ENCODE measurements at places on chromosomes 6 and 20. TPM values are rescaled to one million over a fixed set of nuclear protein-coding genes. Genes with fewer than 3 reads are reported as not detected.

DNA sequence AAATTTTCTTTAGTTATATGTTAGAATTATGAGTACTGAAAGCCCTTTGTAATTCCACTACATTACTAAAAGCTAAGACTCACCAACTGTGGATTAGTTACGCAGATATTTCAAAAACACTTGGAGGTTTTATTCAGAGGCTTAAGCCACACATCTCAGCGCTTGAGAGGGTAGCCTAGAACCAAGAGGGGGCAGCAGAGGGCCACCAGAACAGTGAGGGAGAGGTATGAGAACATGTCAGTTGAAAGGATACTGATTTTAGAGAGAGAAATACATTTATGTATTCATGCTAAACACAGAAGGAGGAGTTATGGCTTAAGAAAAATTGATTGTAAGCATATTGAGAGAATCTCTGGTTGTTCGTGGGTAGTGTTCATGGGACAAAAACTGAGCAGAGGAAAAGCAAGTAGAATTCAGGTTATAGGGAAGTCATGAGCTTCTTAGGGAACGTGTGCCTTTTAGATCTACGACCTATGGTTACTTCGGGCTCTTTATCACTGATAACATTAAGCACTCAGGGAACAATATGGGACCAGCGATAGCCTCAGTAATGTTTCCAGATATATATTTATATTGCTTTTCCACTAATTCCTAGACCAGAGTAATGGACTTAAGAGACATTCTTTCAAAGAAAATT is 20.4 kb upstream of the SERINC1 start:
- DNase-seq: peak; percentile 66
- H3K4me1 ChIP-seq: peaks cover 8% of the 10 kb centered on the region
- no peak overlapping the region for H3K4me3 ChIP-seq

GRCh38 chr6:4164456-4164855 is 29.1 kb upstream of the ECI2 start:
- no peak overlapping the region for H3K27ac ChIP-seq
- peaks cover 3% of the 10 kb centered on the region for H3K36me3 ChIP-seq
- no peak overlapping the region for H3K4me3 ChIP-seq
- no peaks in the 10 kb centered on the region for H3K27me3 ChIP-seq
- H3K4me1 ChIP-seq: peaks cover 14% of the 10 kb centered on the region

DNA sequence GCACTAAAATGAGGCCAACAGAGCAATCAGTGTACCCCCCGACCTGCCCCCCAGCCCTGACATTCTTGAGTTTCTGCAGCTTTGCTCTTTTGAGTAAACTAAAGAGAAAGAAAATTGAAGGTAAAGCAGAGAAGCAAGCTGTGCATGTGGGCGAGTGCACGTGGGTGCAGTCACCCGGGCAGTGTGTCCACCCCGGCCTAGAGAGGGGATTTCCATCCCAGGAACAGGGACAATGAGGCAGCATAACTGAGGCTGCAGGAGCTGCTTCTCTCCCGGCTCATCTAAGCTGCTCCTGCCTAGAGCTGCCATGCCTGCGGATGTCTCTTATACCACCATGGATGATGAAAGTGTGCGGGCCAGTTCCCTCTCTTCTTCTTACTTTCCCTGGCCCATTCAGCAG is 16.8 kb downstream of the CASS4 start:
- H3K27ac ChIP-seq: no peak overlapping the region
- H3K4me3 ChIP-seq: no peak overlapping the region
- DNase-seq: no peak
- H3K36me3 ChIP-seq: no peaks in the 10 kb centered on the region
- no peaks in the 10 kb centered on the region for H3K27me3 ChIP-seq

The WFDC10A gene
- not detected for total RNA-seq

The FRMD1 gene
- total RNA-seq: not detected

DNA sequence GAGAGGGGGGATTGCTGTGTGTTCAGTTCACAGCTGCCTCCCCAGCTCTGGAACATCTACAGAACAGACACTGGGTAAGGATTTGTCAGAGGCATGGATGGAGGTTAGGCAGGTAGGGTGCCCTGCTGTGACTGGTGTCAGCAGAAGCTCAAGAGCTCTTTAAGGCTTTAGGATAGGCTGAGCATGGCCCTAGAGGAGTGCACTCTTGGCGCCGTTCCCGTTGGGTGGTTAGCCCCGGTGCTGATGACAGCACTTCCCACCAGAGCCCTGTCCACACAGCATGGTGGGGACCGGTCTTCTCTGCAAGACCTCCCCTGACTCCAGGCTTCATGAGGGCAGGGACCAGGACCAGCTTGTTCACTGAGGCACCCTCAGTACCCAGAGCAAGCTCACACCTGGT is 262.0 kb downstream of the BMP7 start:
- H3K27ac ChIP-seq: no peak overlapping the region
- H3K27me3 ChIP-seq: no peaks in the 10 kb centered on the region
- no peak overlapping the region for H3K4me3 ChIP-seq
- no peaks in the 10 kb centered on the region for H3K36me3 ChIP-seq
- peaks cover 39% of the 10 kb centered on the region for H3K4me1 ChIP-seq
- DNase-seq: no peak

DNA sequence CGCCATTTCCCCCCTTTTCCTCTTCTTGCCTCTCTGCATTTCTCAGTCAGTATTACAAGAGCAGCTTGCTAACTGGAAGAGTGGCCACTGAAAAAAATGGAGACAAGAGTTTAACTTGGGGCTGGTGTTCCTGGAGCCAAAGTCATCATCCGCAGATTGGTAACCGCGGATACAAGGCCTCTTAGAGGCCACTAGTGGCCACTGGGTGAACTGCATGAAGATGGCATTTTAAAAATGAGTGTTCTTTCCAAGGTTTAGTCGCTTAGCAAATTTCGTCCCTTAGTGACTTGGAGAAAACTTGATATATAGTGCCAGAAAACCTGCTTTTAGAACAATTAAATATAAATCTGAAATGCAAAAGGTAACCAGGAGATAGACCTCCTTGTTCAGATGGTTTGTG is 4.8 kb downstream of the F13A1 start:
- no peak for DNase-seq
- H3K4me3 ChIP-seq: no peak overlapping the region
- H3K4me1 ChIP-seq: no peaks in the 10 kb centered on the region
- peaks cover 67% of the 10 kb centered on the region for H3K27me3 ChIP-seq
- no peak overlapping the region for H3K27ac ChIP-seq
- H3K36me3 ChIP-seq: no peaks in the 10 kb centered on the region

DNA sequence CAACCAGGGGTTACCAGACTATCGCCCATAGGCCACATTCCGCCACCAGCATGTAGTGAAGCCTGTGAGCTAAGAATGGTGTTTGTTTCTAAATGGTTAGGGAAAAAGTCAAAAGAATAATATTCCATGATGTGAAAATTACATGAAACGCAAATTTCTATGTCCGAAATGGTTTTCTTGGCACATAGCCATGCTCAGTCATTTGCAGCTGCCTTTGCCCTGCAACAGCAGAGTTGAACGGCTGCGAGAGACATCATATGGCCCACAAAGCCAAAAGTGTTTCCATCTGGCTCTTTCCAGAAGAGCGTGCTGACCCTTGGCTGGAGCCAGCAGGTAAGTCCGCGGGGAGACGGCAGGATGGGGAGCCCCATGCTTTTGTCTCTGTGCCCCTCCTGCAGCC is 60.7 kb downstream of the FAM120B start:
- no peaks in the 10 kb centered on the region for H3K27me3 ChIP-seq
- no peak overlapping the region for H3K27ac ChIP-seq
- DNase-seq: no peak
- H3K4me3 ChIP-seq: no peak overlapping the region
- H3K36me3 ChIP-seq: peaks cover 33% of the 10 kb centered on the region

GRCh38 chr6:167683028-167683862 is 143.5 kb upstream of the AFDN start:
- H3K36me3 ChIP-seq: no peaks in the 10 kb centered on the region
- H3K27me3 ChIP-seq: peaks cover 48% of the 10 kb centered on the region
- DNase-seq: no peak

DNA sequence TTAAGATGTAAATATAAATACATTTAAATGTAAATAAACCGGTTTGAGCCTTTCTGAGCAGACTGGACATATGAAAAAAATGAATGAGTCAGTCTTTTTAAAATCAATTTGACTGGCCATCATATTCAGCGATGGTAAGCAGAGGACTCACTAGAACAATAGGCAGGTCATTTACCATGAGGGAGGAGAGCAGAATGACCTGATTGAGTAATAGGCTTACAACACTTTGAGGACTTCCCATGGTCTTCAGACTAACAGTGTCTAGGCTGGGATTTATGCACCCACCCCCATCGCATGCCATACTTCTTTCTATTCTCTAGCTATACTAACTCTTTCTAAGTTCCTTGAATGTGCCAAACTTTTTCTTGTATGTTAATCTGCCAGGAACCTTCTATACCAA is 241.9 kb upstream of the RAB32 start:
- H3K27me3 ChIP-seq: no peaks in the 10 kb centered on the region
- no peak for DNase-seq
- H3K4me3 ChIP-seq: no peak overlapping the region
- H3K36me3 ChIP-seq: no peaks in the 10 kb centered on the region

GRCh38 chr6:89058627-89059026 is 21.9 kb upstream of the PNRC1 start:
- DNase-seq: no peak
- peak overlapping the region; percentile 1 for H3K27ac ChIP-seq
- peaks cover 8% of the 10 kb centered on the region for H3K4me1 ChIP-seq
- no peak overlapping the region for H3K4me3 ChIP-seq
- H3K36me3 ChIP-seq: no peaks in the 10 kb centered on the region

DNA sequence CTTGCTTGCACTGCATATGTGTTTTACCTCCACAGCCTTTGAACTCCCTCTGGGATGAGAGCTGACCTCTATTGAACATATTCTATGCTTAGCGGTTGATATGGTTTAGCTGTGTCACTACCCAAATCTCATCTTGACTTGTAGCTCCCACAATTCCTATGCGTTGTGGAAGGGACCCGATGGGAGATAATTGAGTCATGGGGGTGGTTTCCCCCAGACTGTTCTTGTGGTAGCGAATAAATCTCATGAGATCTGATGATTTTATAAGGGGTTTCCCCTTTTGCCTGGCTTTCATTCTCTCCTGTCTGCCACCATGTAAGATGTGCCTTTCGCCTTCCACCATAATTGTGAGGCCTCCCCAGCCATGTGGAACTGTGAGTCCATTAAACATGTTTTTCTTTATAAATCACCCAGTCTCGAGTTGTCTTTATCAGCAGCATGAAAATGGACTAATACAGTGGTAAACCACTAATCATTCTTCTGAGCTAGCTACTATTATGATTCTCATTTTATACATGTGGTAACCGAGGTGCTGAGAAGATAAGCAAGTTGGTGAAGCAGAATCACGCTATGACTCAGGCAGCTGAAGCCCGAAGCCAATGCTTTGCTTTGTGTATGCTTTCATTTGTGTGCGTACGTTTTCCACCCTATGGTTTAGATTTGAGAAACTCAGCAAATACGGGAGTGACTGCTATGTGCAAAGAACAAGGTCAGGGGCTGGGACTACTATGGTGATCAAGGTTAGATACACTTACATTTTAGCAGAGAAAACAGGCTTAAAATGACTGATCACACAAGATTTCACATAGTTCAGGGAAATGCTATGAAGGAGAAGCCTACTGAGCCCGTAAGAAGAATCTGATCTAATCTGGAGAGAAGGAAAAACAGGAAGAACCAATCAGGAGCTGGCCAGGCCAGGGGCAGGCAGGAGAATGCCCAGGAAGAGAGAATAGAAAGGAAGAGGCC is 363.5 kb downstream of the ESR1 start:
- no peaks in the 10 kb centered on the region for H3K27me3 ChIP-seq
- no peak for DNase-seq
- H3K27ac ChIP-seq: no peak overlapping the region
- H3K36me3 ChIP-seq: peaks cover 12% of the 10 kb centered on the region

The ZBTB22 gene
- total RNA-seq: 36.0 TPM

- peaks cover 83% of the 10 kb centered on the region for H3K4me1 ChIP-seq
- H3K36me3 ChIP-seq: peaks cover 14% of the 10 kb centered on the region
- H3K4me3 ChIP-seq: peak overlapping the region; percentile 98
- peak overlapping the region; percentile 100 for H3K27ac ChIP-seq
- peaks cover 72% of the 10 kb centered on the region for H3K27me3 ChIP-seq
- DNase-seq: no peak
Observed at GRCh38 chr6:10409233-10409721, 5.6 kb downstream of the TFAP2A start.

DNA sequence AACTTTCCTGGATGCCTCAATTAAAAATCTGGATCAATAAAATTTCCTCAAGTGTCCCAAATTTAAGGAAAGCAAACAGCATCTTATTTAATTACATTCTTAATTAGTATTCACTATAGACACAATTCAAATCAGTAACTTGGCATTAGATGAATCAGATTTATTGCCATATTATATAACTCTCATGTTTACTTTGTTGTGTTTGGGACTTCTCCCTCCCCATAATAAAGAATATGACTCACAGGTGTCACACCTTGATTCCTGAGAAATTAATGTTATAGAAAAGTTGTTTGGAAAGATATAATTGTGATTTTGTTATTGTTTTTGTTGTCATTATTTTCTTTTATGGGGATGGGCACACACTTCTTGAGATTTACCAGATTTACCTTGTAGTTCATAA is 18.4 kb downstream of the EYA4 start:
- no peak overlapping the region for H3K4me3 ChIP-seq
- peaks cover 2% of the 10 kb centered on the region for H3K36me3 ChIP-seq
- H3K27ac ChIP-seq: no peak overlapping the region
- peaks cover 33% of the 10 kb centered on the region for H3K27me3 ChIP-seq
- DNase-seq: no peak
- peaks cover 7% of the 10 kb centered on the region for H3K4me1 ChIP-seq

The NHLRC1 gene
- total RNA-seq: 1.2 TPM

The CLPSL1 gene
- total RNA-seq: not detected

- H3K36me3 ChIP-seq: no peaks in the 10 kb centered on the region
- no peaks in the 10 kb centered on the region for H3K27me3 ChIP-seq
- H3K4me1 ChIP-seq: peaks cover 6% of the 10 kb centered on the region
- DNase-seq: no peak
- no peak overlapping the region for H3K27ac ChIP-seq
Observed at GRCh38 chr6:109510358-109510757, 27.3 kb upstream of the ZBTB24 start.

DNA sequence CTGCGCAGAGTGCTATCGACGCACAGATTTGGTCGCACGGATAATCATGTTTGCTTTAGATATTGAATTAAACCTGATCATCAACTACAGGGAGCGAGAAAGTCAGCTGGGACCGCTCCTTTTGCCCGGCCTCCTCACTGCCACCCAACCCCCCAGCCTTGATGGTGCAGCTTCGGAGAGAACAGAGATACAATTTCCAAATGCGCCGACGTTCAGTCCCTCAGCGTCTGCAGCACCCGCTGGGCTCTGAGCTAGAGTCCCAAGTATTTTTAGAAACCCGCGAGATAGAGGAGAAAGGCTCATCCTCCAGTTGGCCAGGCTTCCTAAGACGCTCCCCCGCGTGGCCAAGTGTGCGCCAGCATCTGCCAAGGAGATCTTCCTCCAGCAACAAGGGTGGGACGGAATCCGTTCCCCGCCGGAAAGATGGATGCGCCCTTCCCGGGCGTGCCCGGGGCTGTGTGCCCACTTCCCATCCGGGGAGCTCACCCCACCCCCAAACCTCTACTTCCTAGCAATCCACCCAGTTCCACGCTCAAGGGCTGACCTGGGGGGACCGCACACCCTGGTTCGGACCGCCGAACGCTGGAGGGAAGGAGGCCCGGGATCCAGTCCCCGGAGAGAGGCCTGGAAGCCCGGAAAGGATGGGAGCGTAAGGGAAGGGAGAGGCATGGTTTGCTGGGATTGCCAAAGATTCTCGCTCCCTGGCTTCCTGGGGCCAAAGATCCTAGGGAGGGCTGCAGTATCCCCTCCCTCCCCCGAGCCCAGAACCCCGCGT is 4.1 kb downstream of the NKX2-2 start:
- no peak overlapping the region for H3K27ac ChIP-seq
- peaks cover 16% of the 10 kb centered on the region for H3K4me1 ChIP-seq
- peaks cover 92% of the 10 kb centered on the region for H3K27me3 ChIP-seq
- no peak for DNase-seq
- peak overlapping the region; percentile 55 for H3K4me3 ChIP-seq
- H3K36me3 ChIP-seq: no peaks in the 10 kb centered on the region

The PLEKHG1 gene
- total RNA-seq: 69.3 TPM

The FAM83B gene
- total RNA-seq: 12.2 TPM

The OR2H2 gene
- total RNA-seq: not detected

All from mesothelial cell of epicardium (in vitro differentiated cells).